ENCODE measurements at places on chromosomes 7 and 10.

GRCh38 chr7:100827330-100828226 is at the start of gene EPHB4:
EPHB4 (minus strand) TSS chr7:100827523; CDS start chr7:100827030, 493 bp downstream.
- DNase-seq = no peak

DNA sequence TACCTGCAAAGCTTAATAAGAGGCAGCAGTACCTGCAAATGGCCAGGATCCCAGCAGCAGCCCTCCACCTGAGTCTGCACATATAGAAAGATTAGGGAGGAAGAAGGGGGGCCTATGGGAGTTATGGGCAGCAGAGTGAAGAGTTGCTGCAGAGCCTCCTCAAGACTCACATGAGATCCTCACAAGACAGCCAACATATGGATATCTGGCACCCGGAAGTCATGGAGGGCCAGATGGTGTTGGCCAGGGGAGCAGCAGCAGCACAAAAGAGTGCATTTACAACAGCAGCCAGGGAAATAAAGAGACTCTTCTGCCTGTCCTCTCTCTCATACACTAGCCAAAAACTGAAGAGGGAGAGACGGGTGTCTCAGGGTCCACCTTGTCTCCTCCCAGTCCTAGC is 4.0 kb upstream of the TAS2R40 start:
- DNase-seq = no peak

GRCh38 chr7:67453580-67454380 is 457.1 kb downstream of the TYW1 start:
- DNase-seq = no peak

GRCh38 chr10:117759266-117759665 is 216.7 kb downstream of the EMX2 start:
- no peak for DNase-seq

- no peak for DNase-seq
Measured at GRCh38 chr10:58318346-58318745, 16.5 kb upstream of the UBE2D1 start.

- peak; percentile 83 for DNase-seq
Measured at GRCh38 chr7:104923010-104923421, 91.0 kb upstream of the KMT2E start.

DNA sequence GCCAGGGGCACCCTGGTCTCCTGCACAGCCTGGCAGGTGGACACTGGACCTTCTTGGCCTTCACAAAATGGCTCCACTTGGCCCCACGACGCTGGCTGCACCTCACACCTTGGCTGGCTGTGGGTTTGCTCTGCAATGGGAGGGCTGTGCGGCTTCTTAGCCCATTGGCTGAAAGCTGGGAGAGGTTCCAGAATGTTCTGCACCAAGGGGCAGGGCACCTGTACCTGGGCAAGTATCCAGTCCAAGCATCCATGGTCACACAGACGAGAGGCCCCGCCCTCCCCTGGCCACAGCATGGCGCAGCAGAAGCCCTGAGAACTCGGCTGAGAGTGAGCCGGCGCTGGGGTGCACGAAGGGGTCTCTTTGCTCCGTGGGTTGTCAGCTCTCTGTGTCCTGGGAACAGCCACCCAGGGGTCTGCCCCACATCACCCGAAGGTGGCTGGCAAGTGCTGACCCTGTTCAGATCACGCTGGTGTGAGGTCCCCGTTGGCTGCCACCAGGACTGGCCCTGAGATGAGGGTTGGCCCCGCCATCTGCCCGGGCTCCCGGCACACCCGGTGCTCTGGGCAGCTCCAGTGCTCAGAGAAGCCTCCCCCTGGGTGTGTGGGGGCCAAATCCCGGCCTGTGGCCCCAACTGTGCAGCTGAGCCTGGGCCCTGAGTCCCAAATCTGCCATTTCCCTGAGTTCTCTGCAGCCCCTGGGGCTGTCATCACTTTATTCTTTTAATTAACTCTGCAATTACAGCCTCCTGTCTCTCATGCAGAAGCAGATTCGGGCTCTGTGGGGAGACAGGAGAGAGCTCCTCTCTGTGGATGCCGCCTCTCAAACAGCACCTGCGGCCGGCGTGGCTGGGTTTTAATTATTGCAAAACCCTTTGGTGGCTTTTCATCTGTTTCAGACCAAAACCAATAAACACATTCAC is 19.4 kb upstream of the ADGRA1 start:
- no peak for DNase-seq

DNA sequence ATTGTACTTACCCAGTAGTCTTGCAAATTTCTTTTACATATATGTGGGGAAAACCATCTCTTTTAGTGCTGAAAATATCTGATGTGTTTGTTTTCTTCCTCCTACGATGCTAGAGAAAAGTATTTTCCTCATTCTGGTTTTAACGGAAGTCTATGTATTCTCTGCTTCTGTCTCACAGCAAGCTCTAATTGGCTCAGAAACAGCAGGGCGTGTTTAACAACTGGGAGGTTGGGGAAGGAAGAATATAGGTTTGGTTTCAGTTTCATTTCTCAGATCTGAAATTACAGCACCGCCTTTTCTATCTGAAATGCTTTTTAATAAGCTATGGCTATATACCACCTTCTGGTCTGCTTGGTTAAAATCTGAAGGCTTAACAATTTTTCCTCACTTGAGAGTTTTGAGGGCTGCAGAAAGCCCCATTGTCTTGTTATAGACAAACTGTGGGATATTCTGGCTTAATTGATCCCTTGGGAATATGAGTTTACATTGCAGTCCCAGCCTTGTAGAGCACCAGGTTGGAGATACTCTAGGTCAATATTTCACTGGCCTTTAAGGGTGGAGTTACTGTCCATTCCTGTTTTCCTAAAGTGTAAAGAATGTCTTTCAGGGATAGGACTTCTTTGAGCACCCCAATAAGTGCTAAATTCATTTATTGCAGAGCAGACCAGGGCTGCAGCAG is at the start of gene SAMD9:
Gene SAMD9, minus strand, starts transcription at position 128 of the 679 bp plus-strand sequence. CDS start 11,882 bp downstream, outside the sequence.
- peak; percentile 52 for DNase-seq

GRCh38 chr10:63110940-63111339 is 22.2 kb upstream of the NRBF2 start:
- DNase-seq = no peak

- no peak for DNase-seq
Measured at GRCh38 chr10:64334084-64334483, 812.9 kb downstream of the REEP3 start.

DNA sequence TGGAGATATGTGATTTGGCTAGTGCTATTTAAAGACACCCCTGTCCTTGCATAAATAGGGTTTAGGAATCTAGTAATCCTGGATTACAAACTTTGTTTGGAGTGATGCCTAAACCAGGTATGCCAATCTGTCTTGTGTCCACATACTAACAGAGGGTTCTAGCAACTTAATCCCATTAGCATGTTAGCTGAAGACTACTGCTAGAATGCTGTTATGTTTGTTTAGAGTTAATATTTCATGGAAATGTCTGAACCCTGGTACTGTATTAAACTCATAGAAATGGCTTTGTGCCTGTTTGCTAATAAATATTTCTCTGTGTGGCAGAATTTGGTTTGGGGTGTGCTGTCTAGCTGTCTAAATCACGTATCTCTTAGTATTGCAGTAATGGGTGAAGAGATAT is 150.8 kb downstream of the PFKFB3 start:
- DNase-seq = no peak

DNA sequence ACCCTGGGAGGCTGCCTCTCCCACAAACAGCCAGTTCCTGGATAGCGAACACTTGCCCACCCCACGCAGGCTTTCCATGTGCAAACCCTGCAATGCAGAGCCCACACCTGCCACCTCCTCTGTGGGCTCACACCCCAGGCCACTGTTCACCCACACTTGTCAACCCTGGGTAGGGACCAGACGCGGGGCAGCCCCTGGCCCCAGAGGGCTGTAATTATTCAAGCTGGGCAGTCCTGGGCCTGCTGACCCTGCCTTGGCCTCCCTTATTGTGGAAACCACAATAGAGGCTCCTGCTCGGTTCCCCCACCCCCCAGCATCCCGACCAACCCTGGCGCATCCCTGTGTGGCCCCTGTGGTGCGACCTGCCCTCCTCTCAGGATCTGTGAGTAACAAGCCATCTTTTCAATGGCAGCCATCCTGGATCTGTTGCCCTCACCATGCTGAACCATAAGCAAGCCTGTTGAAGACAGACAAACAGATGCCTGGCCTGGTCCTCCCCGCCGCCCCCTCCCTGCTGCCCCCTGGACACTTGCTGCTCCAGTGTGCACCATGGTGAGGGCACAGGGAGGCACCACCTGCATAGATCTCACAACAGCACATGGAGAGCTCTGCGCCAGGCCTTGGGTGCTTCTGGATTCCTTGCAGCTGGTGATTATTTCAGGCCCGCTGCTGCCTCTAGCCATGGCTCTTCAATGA is 15.8 kb upstream of the UBE3C start:
- DNase-seq = no peak

DNA sequence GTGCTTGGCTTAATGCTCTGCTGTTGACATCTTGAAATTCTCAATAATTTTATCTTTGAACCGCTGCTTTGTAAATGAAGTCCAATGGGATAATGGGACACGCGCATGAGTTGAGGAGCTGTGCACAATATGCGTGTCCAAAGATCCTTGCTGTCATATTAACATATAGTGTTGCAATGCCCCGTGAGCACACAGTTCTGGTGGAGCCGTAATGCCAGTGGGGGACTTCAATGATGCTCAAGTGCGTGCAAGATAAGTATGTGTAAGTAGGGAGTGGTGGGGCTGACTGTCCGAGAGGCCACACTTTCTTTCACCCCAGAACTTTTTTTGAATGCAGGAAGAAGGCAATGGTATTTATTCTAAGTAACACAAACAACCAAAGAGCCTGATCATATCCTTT is 77.4 kb upstream of the HPS1 start:
- no peak for DNase-seq

DNA sequence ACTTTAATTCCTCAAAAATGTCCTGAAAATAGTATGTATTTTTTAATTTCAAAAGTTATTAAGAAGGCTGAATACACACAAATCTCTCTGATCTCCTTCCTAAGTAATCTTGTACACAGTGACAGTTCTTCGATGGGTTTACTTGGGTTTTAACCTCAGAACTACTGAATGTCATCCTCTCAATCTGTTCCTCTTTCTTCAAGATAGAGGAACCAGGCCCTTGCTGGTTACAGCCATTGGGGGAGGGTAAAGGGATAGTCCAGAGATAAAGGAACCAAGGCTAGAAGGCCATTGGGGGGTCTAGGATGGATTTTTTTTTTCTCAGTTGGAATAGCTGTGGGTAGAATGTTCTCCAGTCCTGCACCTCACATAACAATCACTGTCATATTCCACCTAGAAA is 224.9 kb downstream of the SKIDA1 start:
- no peak for DNase-seq

DNA sequence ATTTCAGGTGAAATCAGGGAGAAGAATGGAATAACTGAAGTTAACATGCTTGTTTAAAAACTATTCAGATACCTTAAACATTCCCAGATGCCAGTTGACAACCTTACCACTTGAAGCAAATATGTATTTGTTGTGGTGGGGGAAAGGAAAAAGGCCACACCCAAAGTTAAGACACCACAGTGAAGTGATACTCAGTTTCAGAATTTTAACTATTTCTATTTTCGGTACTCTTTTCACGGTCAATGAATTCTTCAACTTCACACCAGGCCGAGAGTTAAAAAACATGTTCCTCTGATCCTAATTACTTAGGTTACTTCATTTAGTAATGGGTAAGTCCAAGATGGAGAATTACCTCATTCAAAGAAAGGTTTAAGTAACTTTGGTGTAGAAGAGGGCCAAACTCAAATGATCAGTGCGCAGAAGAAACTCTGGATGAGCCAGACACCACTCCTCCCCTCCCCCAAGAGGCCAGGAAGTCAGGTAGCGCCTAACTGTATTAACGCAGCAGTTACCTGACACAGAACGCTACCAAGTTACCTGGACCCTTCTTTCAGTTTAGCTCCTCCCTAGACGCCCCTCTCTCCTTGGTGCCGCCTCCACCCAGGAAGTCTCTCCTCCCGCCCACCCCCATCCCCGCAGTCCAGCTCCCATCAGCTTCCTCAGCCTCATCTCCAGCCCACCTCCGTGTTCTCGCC is 700 bp downstream of the MTPN start:
- peak; percentile 23 for DNase-seq

DNA sequence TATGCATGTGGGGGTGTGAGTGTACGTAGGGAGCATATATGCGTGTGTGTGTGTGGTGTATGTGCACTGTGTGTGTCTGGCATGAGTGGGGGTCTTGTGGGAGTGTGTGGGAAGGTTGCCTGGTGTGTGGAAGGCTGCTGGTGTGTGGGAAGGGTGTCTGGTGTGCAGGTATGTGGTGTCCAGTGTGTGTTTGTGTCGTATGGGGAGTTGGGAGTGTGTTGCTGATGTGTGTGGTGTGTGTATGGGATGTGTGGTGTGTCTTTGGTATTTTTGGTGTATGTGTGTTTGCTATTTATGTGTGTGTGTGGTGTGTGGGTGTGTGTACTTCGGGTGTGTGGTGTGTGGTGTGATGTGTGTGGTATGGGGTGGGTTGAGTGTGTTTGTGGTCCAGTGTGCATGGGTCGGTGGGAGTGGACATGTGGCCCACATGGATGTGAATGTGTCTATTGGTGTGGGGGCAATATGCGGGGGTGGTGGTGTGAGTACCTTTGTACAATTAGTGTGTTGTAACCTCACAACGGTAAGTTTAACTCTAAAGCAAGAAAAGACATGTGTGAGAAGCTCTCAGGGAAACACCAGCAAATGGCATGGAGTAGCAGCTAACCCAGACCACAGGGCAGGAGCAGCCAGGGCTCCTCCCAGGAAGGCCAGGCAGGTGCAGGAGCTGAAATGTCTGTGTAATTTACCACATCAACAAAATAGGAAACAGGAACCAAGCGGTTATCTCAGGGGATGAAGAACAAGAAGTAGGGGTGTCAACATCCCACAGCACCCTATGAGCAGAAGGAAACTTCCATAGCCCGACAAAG is 11.9 kb downstream of the ANTXRL start:
- DNase-seq = no peak

GRCh38 chr10:61776615-61777266 is 114.0 kb downstream of the CABCOCO1 start:
- no peak for DNase-seq

DNA sequence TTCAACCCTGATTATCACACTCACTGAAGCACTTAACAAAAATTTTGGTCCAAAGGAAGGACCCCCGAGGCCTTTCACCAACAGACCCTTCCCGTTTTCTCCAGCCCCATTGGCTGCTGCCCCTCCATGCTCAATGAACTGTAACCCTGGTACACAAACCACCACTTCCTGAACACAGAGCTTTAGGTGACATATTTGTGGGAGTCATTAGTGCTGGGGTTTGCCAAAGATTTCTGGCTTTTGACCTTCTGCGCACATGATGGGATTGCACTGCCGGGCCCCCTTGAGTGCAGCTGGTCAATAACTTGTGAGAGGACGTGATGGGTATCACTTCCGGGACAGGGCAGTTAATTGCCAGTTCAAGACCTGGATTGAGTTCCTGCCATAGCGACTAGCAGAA is 9.0 kb upstream of the CAMK1D start:
- no peak for DNase-seq

DNA sequence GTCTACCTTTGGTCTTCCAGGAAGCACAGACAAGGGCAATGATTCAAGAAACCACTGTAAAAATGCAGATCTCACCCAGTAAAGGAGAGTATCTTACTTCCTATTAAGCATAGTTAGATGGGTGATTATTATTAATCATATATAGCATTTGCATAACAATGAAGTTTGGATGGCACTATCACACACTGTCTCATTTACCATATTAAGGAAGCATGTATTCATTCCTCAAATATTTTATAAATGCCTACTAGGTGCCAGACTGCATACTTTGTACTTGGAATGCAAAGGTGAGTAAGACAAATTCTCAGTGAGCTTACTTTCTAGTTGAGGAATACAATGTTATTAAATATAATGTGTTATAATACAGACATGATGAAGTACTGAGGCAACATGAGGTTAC is 53.9 kb upstream of the SKAP2 start:
- no peak for DNase-seq

All from stimulated activated naive CD8-positive, alpha-beta T cell treated with anti-CD3 and anti-CD28 coated beads, Interleukin-15, amount 100 ng/mL, for 72 hours (primary cell).